ENCODE measurements at places on chromosomes 11 and 22.

DNA sequence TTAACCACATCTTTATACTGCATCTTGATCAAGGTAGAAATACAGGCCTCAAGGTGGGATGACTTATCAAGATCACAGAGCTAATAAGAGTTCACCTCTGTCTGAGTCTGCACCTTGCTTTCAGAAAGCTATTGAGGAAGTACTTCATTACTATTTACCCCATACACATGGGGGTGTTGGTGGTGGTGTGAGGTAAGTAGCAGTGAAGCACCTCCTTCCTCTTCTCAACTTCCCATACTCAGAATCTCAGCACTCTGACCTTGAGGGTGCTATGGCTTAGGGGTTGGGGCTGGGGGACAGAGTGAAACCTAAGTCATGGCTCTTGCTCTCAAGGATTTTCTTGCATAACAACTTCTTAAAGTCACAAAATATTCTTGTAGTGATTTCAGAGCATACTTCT is 56.9 kb downstream of the ME3 start:
- DNase-seq: no peak

DNA sequence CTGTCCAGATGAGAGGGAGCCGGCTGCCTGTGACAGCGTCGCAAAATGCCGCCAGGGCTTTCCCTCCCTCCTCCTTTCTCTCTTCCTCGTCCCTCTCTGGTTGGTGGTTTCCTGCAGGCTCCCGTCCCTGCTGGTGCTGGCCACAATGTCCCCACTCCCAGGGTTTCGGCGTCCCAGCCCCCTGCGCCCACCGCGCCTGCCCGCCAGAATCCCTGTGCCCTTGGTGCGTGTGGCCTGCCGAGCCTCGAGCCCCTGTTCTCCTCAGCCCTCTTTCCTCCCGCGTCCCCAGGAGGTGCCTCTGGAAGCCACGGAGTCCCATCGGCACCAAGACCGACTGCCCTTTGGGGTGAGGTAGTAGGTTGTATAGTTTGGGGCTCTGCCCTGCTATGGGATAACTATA is 37.9 kb upstream of the PPARA start:
- DNase-seq: no peak

GRCh38 chr11:114836161-114836560 is 157.8 kb downstream of the NXPE2 start:
- no peak for DNase-seq

- no peak for DNase-seq
These were observed 88.4 kb downstream of the ANO3 start for GRCh38 chr11:26420331-26420730.

DNA sequence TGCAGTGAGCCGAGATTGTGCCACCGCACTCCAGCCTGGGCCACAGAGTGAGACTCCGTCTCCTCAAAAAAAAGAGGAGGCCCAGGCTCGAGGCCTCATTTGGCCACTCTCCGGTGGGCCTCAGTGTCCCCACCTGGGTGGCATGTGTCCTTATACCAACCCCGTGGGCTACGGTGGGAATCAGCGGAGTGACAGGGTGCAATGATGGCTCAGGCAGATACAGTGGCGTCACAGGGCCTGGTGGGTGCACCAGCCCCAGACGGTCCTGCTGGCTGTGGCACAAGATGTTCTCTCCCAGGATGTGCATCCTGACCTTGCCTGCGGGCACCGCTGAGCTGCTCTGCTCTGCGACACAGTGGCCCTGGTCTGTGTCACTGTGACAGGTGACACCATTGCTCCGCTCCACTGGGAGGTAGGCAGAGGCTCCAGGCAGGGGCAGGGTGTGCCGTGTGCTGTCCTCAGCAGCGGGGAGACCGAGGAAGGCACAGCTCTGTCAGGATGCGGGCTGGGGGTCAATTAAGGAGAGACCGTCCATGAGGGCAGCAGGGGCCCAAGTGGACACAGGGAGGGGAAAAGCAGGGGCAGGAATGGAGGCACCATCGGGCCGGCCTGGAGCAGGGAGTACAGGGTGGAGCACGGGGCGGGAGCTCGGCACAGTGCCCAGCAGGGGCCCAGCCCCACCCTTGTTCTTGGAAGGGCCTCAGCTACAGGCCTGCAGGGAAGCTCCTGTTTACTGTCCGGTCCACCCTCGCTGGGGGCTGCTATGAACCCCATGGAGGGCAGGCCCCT is 21.7 kb upstream of the TH start:
- DNase-seq: no peak

GRCh38 chr11:45181889-45182550 is 35.6 kb downstream of the PRDM11 start:
- DNase-seq: no peak

GRCh38 chr11:11813288-11813962 is 28.3 kb upstream of the USP47 start:
- DNase-seq: no peak

- no peak for DNase-seq
These were observed 68.5 kb downstream of the GDPD4 start for GRCh38 chr11:77233011-77233410.

DNA sequence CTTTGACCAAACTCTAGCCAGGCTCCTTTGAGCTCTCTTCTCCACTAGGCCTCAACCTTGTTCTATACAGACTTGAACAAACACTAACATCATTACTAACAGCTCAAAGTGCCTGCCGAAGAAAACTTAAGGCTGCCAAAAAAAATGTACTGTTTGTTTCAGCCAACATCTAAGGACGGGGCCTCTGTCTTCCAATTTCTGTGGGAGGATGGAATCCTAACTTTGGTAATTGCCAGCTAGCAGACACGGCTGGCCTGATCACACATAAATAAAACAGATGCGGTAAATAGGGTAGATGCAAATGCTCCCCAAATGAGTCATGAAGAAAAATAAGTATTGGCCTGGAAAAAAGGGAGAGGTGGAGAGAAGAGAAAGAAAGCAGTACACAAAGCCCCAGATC is 394.3 kb downstream of the TMEM135 start:
- DNase-seq: no peak
